ENCODE measurements at places on chromosomes 2 and 18. TPM values are rescaled to one million over a fixed set of nuclear protein-coding genes. Genes with fewer than 3 reads are reported as not detected.
A peak's percentile ranks its signal among the peaks of the same experiment; 100 is the strongest.

Gene LDLRAD4
- total RNA-seq, result 36.3 TPM

Gene GREB1
- total RNA-seq, result 0.39 TPM

Gene ALPI
- total RNA-seq, result not detected

Gene ANKRD62
- total RNA-seq, result not detected

Gene RAB12
- 40.9 TPM for total RNA-seq

Gene GPR75
- total RNA-seq, result 5.8 TPM

Gene HOXD13
- not detected for total RNA-seq

Gene SLC16A14
- 2.4 TPM for total RNA-seq

Gene DYNAP
- not detected for total RNA-seq

Gene XDH
- total RNA-seq, result not detected

GRCh38 chr2:24421668-24422067, 61.3 kb upstream of the ITSN2 start:
- no peak overlapping the region for H3K4me3 ChIP-seq
- H3K36me3 ChIP-seq, result no peaks in the 10 kb centered on the region
- no peak overlapping the region for H3K27ac ChIP-seq
- H3K27me3 ChIP-seq, result no peaks in the 10 kb centered on the region
- peak; percentile 54 for DNase-seq

DNA sequence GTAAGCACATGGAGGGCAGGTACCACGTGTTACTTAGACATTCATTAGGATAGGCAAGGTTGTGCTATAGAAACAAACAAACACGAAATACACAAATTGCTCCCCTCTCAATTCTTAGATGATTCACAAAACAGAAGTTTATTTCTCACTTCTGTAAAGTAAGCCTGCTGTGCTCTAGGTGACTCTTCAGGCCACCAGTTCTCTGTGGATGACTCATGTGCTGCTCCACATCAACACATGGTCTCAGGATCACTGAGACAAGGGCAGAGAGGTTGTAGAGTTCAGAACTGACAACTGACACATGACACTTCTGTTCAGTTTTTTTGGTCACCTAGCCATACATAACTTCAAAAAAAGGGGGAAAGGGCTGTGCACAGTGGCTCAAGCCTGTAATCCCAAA, 70.6 kb downstream of the DAW1 start:
- no peaks in the 10 kb centered on the region for H3K36me3 ChIP-seq
- no peaks in the 10 kb centered on the region for H3K4me1 ChIP-seq
- H3K27ac ChIP-seq, result no peak overlapping the region
- no peak overlapping the region for H3K4me3 ChIP-seq
- no peaks in the 10 kb centered on the region for H3K27me3 ChIP-seq

DNA sequence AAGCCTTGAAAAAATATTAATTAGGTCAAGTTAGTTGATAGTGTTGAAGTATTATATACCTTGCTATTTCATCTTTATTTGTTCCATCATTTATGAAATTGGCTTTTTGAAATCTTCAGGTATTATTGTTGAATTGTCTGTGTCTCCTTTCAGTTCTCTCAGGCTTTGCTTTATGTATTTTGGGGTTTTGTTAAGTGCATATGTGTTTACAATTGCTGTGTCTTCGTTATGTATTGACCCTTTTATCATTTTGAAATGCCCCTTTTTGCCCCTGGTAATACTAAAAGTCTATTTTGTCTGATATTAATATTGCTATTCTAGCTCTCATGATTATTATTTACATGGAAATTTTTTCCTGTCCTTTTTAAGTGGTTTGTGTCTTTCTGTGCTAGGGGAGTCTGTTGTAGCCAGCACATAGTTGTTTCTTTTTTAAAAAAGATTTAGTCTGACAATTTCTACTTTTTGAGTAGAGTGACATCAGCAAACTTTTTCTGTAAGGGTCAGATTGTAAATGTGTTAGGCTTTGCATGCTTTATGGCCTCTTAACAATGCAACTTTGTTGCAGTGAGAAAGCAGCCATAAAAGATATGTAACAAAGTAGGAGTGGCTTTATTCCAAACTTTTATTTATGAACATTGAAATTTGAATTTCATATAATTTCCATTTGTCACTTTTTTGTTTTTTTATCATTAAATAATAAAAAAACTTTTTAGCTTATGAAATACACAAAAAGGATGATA, 19.9 kb downstream of the SOCS6 start:
- no peaks in the 10 kb centered on the region for H3K4me1 ChIP-seq
- H3K27ac ChIP-seq, result no peak overlapping the region
- H3K4me3 ChIP-seq, result no peak overlapping the region
- DNase-seq, result no peak
- H3K27me3 ChIP-seq, result no peaks in the 10 kb centered on the region
- no peaks in the 10 kb centered on the region for H3K36me3 ChIP-seq

GRCh38 chr2:71043531-71044407, 24.7 kb upstream of the NAGK start:
- no peaks in the 10 kb centered on the region for H3K36me3 ChIP-seq
- no peak overlapping the region for H3K4me3 ChIP-seq
- H3K4me1 ChIP-seq, result no peaks in the 10 kb centered on the region
- no peak overlapping the region for H3K27ac ChIP-seq

- H3K4me3 ChIP-seq, result peak overlapping the region; percentile 46
- DNase-seq, result peak; percentile 7
- H3K27me3 ChIP-seq, result no peaks in the 10 kb centered on the region
- H3K36me3 ChIP-seq, result no peaks in the 10 kb centered on the region
- no peak overlapping the region for H3K27ac ChIP-seq
Measured at GRCh38 chr18:25164848-25165811, 186.8 kb downstream of the ZNF521 start.

DNA sequence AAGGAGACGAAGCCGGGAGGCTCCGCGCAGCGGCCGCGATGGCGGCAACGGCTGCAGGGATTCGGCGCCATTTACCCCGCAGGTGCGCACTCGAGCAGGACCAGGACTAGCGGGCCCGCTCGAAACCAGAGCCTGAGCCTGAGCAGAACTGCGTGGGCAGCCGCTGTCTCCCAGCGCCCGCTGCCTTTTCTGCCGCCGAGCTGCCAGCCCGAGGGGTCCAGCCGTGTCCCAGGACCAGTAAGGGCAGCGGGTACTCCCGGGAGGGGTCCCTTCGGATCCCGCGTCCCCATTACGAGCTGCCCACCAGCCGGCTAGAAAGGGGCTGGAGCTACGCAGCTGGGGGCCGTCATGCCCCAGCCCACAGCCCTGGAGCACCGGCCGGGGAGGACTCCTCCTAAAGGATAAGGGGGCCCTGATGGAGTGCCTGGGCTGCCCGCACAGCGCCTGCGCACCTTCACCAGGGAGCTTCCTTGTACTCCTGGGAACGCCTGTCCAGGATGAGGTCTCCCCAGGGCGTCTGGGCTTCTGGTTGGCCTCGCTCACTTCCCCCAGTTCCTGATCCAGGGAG, 9.9 kb downstream of the ALPP start:
- H3K27ac ChIP-seq, result no peak overlapping the region
- H3K4me3 ChIP-seq, result no peak overlapping the region
- H3K36me3 ChIP-seq, result no peaks in the 10 kb centered on the region

- no peaks in the 10 kb centered on the region for H3K36me3 ChIP-seq
- DNase-seq, result peak; percentile 78
- H3K27me3 ChIP-seq, result no peaks in the 10 kb centered on the region
- H3K4me3 ChIP-seq, result peak overlapping the region; percentile 86
- peak overlapping the region; percentile 53 for H3K27ac ChIP-seq
Measured at GRCh38 chr18:6414118-6414722, 491 bp downstream of the L3MBTL4 start.

DNA sequence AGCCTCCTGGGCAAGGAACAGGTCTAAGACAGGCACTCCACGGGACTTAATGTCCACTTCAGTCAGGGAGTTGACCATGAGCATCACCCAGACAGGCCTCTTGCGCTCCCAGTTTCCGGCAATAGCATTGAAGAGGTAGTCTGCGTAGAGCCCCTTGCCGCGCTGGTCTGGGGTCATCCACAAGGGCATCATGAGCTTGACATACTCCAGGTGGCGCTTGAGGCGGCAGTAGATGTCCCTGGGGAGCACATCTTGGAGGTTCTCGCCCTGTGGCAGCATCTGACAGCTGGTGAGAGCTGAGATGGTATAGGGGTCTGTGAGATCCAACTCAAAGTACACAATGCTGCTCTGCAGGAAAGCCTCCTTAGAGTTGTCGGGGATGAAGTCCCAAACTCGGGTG, 10.6 kb downstream of the TRABD2A start:
- H3K4me3 ChIP-seq, result no peak overlapping the region
- DNase-seq, result peak; percentile 56
- no peak overlapping the region for H3K27ac ChIP-seq
- H3K36me3 ChIP-seq, result no peaks in the 10 kb centered on the region

DNA sequence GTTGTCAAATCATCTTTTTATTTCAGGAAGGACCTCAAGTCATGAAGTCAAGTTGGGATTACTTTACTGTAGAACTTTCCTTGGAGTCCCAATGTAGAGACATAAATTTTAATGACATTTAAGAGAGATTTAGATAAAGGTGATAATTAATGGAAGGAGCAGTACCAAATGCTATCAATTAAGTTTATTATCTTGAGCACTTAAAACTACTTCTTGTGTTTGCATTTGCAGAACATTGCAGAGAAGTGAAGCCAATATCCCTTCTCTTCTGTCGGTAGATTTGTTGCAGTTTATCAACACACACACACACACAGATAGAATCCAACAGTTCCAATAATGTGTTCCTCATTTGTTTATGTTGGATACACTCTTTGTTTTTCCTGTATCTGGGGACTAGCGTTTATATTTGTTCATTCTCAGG, 570.7 kb downstream of the EPHA4 start:
- no peaks in the 10 kb centered on the region for H3K27me3 ChIP-seq
- H3K4me1 ChIP-seq, result no peaks in the 10 kb centered on the region
- H3K4me3 ChIP-seq, result no peak overlapping the region

GRCh38 chr2:195535911-195536522, 121.0 kb upstream of the SLC39A10 start:
- DNase-seq, result peak; percentile 78
- H3K27ac ChIP-seq, result peak overlapping the region; percentile 83
- H3K27me3 ChIP-seq, result no peaks in the 10 kb centered on the region

DNA sequence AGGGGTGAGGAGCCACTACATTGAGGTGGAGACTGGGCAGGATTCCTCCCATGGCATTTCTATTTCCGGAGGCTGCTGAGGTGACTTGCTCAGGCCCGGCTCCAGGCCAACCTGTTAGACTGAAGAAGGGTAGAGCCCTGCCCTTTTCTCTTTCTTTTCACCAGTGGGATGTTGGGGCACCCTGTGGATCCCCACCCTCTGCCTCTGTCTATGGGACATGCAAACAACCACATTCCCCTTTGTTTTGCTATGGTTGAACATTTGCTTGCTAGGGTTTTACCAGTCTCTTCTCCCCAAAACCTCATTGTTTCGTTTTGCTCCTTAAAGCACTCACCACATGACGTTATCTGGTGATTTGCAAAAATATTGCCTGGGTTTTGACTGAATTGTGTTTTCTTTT, 183.3 kb downstream of the ARL4C start:
- H3K4me1 ChIP-seq, result peaks cover 16% of the 10 kb centered on the region
- no peak overlapping the region for H3K4me3 ChIP-seq
- H3K27me3 ChIP-seq, result peaks cover 20% of the 10 kb centered on the region
- no peaks in the 10 kb centered on the region for H3K36me3 ChIP-seq

DNA sequence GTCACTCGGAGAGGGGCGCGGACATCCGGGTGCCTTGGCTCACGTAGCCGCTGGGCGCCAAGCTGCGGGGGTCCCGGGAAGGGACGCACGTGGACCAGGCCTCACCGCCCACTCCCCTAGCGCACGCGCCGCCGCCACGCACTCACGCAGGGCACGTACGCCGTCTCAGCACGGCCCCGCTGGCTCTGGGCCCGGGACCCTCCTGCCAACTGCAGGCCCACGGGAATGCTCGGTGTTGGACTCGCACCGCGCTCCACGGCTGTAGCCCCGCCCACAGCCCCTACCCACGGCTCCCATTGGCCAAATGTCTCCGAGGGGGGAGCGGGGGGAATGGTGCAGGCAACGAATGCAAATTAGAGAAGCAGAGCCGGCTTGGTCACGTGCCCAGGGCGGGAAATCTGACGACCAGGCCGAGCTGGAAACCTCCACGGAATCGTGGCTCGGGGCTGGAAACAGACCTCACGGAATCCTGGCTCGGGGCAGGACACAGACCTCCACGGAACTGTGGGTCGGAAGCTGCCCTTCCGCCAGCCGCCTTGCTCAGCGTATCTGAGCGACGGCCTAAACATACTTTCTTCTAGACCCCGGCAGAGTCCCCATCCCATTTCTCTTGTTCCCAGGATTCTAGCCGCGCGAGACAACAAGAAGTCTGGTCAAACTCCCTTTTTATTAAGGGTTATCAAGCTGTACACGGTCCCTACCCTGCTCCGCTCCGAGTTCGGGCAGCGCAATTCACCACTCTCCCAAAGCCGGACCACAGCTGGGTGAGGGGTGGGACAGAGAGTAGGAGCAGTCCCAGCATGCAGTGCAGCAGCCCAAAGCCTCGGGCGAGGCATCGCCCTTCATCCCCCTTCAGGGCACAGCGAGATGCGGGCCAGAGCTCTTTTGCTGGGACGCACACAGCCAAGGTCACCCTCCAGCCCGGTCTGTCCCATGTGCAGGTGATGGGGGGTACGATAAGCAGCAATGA, at the start of gene ABCB6:
Gene ABCB6, minus strand, starts transcription at position 227 of the 970 bp plus-strand sequence. CDS start 285 bp downstream, outside the sequence.
- peaks cover 21% of the 10 kb centered on the region for H3K4me1 ChIP-seq
- H3K27ac ChIP-seq, result peak within 1 kb of the TSS; percentile 0
- H3K27me3 ChIP-seq, result no peaks in the 10 kb centered on the region
- H3K4me3 ChIP-seq, result peak within 1 kb of the TSS; percentile 69
- peaks cover 5% of the 10 kb centered on the region for H3K36me3 ChIP-seq

- H3K36me3 ChIP-seq, result no peaks in the 10 kb centered on the region
- DNase-seq, result no peak
- no peaks in the 10 kb centered on the region for H3K27me3 ChIP-seq
- H3K27ac ChIP-seq, result no peak overlapping the region
Measured at GRCh38 chr2:55839182-55839819, 84.3 kb downstream of the EFEMP1 start.

DNA sequence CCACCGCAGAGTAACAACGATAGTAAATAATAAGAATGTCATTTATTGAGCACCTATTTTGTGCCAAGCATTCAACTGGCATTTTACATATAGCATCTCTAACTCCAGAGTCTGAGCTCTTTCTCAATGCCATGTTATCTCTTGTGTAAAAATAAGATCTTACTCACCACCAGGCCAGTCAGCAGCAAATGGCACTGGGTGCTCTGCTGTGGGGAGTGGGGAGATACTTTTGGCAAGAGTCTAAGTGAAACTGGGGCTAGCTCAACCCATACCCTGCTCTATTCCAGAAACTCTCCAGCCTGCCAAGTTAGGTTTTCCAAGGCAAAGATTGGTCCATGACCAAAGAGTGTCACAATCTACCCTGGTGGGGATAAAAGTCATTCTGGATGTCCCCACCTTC, 5.0 kb upstream of the SLC4A3 start:
- no peak overlapping the region for H3K27ac ChIP-seq
- H3K27me3 ChIP-seq, result peaks cover 10% of the 10 kb centered on the region
- no peak for DNase-seq
- H3K36me3 ChIP-seq, result no peaks in the 10 kb centered on the region
- H3K4me3 ChIP-seq, result no peak overlapping the region
- peaks cover 6% of the 10 kb centered on the region for H3K4me1 ChIP-seq

- H3K36me3 ChIP-seq, result no peaks in the 10 kb centered on the region
- no peak overlapping the region for H3K4me3 ChIP-seq
Measured at GRCh38 chr2:207490441-207490840, 39.3 kb upstream of the CREB1 start.
